Stimulated activated CD8-positive, alpha-beta memory T cell treated with anti-CD3 and anti-CD28 coated beads, Interleukin-7, amount 100 ng/mL, for 1 hour (primary cell): ENCODE measurements at places on chromosomes 5 and 9.

DNA sequence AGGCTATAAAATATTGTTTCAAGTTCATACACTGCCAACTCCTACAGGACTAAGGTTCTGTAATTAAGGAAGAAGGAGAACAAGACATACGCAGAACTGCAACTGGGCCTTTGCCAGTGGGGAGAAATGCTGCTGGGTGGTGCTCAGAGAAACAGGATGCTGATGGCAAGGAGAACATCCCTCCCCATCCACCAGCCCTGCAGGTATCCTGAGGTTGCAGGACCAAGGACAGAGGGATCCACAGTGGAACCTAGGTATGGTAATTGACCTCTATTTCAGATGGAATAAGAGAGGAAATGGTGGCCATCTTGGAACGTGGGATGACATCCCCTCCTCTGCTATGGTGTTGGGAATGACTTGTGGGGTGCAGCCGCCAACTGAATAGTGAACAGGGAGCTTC is 206.3 kb upstream of the S1PR3 start:
- DNase-seq: no peak

DNA sequence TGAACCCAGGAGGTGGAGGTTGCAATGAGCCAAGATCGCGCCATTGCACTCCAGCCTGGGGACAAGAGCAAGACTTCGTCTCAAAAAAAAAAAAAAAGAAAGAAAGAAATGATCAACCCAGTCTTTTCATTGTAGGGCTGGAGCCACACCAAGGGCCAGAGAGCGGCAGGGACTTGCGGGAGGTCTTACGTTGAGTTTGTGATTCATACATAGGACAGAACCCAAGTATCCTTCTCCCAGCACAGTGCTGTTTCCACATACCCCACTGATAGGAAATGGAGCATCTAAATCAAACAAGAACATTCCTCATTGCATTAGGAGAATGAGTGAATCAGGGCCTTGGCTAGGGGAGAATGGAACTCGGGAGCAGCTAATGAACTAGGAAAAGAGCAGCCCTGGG is 3.5 kb upstream of the TNIP1 start:
- DNase-seq: no peak

DNA sequence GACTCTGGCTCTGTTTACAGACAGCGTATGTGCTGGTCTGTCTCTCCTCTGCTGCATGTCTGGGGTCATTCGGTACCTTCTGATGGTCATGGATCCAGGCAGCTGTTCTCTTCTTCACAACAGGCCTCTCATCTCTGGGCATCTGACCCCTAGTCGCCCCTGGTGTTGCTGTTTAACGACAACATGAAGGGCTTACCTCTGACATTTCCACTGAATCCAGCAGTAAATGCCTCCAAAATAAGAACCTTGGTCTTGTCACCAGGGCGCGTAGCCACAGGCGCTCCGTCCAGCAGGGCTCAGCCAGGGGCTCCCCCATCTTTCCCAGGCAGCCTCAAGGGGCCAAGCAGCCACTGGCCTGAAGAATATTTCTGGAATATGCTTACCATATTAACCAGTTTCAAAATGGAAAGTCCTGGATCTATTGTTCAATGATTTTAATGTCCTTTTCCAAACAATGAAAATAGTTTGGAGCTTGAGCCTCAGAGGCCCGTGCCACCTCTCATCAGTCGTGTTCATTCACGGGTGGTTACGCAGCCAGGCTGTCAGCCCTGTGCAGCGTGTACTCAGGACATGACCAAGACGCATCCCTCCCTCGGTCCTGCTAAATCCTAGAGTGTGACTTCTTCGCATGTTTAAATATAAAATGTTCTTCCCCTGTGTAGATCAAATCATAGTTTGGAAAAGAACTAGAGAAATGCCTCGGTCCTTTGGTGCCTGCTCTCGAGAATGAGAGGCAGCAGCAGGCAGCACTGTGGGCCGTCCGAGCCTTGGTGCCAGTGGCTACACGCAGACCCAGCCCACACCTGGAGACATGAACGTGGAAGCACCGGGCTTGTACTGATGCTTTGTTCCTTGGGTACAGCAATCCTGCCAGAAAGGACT is 30.1 kb upstream of the LRRC14B start:
- DNase-seq: no peak

- no peak for DNase-seq
Observed at GRCh38 chr5:180607861-180608571, 16.7 kb upstream of the SCGB3A1 start.

- no peak for DNase-seq
Observed at GRCh38 chr5:116002116-116002906, 30.0 kb upstream of the ARL14EPL start.

GRCh38 chr5:2147504-2148311 is 265.0 kb upstream of the IRX4 start:
- DNase-seq: no peak

DNA sequence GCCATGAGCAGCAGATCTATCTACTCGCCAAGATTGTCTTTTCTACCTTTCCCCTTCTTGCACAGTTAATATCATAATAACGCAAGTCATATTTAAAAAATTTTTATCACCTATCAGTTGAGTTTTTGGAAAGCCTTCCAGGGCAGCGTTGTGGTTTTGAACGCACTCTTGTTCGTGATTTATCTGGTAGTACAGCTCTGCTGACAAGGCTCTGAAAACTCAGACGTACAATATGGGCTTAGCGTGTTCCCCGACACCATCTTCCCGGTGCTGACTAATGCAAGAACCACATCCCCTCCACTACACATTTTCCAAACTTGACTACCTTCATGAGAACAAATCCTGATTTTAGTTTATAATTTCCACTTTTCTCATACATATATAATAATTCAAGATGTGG is 1.6 kb upstream of the NFIL3 start:
- DNase-seq: no peak

DNA sequence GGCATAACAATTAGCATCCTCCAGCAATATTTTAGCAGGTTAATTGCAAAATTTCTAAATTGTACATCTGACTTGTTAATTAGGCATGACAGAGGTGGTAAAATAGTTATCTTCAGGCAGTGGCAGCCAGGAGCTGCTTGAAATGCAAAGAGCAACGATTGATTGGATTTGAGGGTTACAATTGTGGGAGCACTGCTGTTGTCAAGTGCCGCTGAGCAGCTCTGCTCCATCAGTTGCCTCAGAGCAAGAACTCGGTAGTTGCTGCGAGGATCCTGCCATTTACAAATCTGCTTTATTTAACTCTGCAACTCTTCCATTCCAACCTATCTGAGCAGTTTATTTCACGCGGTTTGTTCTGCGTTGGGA is 12.6 kb downstream of the PBX3 start:
- no peak for DNase-seq

- no peak for DNase-seq
Observed at GRCh38 chr9:109013679-109014607, 644 bp upstream of the CTNNAL1 start.

DNA sequence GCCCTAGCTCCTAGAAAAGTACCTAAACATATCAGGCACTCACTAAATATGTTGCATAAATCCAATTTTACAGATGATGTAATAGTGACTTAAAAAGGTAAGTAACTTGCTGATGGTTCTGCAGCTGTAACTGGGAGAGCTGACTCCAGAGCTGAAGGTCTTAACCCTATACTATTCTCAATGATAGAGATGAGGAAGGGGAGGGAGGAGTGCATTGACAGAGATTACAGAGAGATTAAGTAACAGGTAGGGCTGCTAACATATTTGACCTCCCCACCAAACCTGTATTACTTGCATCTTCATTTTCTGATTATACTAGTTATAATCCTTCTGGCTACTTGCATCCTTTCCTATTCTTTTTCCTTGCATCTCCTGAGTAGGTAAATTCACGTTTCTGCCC is 255.4 kb upstream of the EFNA5 start:
- DNase-seq: no peak

GRCh38 chr5:40485021-40485998 is 194.4 kb upstream of the PTGER4 start:
- DNase-seq: no peak

DNA sequence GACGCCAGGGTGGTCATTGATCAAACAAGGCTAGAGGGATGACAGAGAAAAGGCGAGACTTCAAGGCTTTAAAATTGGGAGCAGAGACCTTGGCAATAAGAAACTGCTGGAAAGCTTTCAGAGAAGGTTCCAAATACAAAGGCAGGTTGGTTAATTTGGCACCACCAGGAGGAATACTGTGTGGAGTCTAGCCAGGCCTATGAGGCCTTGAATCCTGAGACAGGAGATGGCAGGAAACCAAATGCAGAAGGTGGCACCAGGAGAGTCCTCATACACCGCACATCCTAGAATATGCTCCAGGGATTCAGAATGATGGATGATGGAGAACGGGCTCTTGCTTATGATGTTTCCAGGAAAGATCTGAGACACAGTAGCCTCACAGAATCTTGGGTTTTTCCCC is 90.0 kb downstream of the MCTP1 start:
- DNase-seq: no peak

GRCh38 chr9:28032268-28032590 is 458.9 kb upstream of the C9orf72 start:
- DNase-seq: no peak

GRCh38 chr5:168357876-168358275 is 66.4 kb downstream of the WWC1 start:
- DNase-seq: no peak

DNA sequence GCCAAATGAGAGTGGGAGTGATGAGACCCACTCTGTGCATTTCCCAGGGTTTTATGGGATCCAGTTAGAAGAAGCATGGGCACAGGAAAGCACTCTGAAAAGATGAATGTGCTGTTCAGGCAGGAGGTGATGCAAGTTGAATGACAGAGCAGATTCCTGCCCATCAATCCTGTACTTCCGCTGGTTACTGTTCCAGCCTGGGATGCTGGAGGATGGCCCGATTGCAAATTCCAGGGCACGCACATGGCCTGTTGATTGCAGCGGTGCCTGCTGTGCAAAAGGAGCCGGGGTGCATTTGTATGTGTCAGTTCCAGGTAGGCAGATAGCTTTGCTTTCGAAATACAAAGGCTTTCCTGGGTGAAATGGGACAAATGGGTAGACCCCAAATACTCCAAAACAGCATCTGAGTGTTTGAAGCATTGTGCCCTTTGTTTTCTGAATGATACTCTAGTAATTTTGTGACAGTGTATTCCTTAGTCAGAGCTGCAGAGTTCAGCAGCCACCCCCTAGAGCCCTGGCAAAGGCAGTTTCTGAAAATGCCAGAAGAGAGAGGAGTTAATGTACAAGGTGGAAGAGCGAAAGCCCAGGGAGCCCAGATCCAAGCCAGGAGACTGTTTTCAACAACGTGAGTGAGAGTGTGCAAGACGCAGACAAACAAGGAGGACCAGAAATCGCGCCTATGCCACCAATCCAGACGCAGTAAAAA is 454.2 kb upstream of the CLINT1 start:
- no peak for DNase-seq

DNA sequence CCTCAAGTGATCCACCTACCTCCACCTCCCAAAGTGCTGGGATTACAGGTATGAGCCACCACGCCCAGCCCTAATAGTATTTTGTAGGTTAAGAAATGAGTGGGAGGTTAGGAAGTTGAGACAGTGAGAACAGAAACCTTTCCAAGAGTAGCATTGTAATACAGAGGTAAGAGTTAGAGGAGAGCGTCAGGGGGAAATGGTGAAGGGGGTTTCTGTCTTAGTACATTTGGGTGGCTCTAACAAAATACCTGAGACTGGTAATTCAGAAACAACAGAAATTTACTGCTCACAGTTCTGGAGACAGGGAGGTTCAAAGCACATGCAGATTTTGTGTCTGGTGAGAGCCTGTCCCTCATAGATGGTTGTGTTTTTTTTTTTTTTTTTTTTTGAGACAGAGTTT is 18.8 kb downstream of the SMIM3 start:
- no peak for DNase-seq

- DNase-seq: no peak
Observed at GRCh38 chr5:58458141-58458742, 1.6 kb downstream of the PLK2 start.

DNA sequence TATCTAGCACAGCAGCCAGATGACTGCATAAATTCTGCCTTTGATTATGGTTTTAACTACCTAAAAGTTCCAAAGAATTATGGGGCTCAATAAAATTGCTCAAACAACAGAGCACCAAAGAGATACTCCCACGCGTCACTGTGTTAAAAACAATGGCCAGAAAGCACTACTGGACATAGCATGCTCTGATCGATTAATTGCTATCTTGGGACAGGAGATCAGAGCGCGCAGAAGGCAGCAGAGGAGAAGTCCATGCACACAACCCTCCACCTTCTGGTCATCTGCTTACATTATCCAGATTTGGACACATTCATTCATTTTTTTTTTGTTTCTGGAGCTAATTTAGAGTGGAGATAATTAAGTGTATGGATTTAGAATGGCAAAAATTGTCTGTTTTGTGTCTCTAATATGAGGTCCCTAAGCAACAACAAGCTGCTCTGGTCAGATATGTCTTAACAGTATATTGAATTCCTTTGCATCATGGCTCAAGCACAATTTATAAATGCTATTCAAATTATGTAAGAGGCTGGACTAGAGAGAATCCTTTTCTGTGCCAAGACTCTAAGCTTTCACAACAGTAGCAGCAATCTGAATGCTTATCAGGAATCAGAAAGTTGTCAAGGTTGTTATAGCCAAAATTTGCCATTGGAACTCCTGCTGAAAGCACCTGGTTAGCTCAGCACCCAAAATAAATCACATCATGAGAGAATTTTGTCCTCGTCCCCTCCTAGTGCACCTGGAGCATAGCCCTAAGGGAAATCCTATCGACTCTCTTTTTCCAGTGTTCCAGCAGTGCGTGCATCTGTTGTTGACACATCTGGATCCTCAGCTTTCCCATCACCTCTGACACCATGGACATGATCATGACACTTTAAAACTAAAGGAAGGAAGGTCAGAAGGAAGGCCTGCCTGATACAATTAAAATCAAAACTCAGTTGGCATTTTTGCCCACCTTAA is 98.6 kb upstream of the HMHB1 start:
- no peak for DNase-seq

- DNase-seq: no peak
Observed at GRCh38 chr9:37836386-37836785, 35.8 kb downstream of the DCAF10 start.

GRCh38 chr5:76351577-76351976 is 51.5 kb upstream of the IQGAP2 start:
- DNase-seq: no peak

GRCh38 chr5:67807439-67807888 is 408.1 kb upstream of the PIK3R1 start:
- DNase-seq: no peak

- no peak for DNase-seq
Observed at GRCh38 chr5:93995126-93995621, 253.8 kb upstream of the POU5F2 start.

DNA sequence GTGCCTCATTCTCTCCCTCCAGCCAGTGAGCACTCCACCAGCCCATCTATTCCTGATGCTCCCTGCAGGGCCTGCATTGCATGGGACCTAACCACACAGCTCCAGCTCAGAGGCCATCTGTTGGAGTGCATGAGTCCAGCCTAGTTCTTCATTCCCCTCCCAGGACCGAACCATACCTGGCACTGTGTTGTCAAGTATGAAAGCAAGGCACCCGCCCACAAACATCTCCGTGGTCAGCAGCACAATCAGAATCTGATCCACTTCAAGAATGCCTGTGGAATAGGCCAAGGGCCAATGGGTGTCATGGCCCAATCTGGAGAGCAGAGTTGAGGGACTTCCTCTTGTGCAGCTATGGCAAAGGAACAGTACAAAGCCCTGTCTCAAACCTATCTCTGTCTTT is 5.9 kb downstream of the SLC23A1 start:
- DNase-seq: no peak
